Activated CD4-positive, alpha-beta T cell treated with anti-CD3 and anti-CD28 coated beads, Interleukin-2, amount 50 U/mL, for 24 hours (primary cell): ENCODE measurements at places on chromosomes 1 and 21.

DNA sequence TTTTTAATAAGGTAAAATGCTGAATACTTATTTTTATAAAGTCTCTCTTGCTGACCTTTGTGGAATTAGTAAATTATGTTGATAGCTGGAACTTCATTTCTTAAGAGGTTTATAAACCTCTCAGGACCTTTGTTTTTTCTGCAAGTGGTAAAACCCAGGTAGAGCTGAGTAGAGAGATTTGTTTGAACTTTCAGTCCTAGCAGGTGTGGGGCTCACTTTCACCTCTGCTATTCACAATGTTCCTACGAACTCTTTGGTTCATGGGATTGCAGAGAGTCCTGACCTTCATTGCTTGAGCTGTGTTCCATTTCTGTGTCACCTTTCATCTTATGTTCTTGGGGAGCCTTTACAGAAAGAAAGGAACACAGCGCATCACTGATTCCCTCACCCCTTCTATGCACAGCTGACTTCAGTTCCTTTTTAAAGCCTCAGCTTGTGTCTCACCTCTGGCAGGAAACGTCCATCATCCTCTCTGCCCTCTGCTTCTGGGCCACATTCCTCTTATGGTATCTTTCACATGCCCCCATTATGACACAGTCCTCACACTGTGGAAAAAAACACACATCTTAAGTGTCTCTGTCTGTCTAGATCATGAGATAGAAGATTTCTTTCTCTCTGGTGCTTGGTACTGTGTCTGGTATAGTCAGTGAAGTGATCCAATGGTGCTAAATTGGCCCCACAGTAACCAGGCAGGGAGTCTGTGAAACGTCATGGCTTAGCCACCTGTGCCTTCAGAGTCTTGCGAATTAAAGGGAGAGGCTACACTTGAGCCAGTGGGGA lies 262.5 kb upstream of the B3GALT2 start:
- no peak for DNase-seq

- DNase-seq = no peak
Observed at GRCh38 chr21:14686466-14687267, 140.6 kb upstream of the SAMSN1 start.

GRCh38 chr1:118773656-118774055 lies 214.5 kb downstream of the TBX15 start:
- no peak for DNase-seq

DNA sequence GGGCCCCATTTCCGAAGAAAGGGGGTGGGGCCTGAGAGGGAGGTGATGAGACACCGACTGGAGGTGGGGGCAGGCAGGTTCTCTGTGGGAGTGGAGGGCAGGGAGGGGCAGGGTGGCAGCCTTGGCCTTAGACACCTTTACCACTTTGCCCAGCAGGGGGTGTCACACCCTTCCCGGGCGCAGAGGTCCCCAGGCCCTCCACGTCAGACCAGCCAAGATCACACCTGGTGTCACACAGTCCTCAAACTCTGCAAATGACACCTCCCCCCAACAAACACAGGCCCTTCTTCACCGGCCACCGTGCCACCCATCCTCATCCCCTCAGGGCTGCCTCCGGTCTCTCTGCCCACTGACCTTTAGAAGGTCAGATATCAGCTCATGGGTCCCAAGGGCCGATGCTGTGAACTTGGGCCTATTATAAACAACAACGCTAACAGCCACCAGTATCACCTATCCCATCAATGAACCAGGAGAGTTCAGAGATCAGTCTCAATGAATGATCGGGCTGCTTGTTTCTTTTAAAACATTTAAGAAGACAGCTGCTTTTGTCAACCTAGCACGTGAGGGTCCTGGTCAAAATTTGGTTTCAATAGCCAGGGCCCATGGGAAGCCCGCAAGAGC lies 103.9 kb downstream of the CASZ1 start:
- peak; percentile 47 for DNase-seq

GRCh38 chr1:59195151-59195550 lies 101.7 kb upstream of the FGGY start:
- no peak for DNase-seq

GRCh38 chr1:18309552-18310155 lies 171.1 kb upstream of the KLHDC7A start:
- no peak for DNase-seq

DNA sequence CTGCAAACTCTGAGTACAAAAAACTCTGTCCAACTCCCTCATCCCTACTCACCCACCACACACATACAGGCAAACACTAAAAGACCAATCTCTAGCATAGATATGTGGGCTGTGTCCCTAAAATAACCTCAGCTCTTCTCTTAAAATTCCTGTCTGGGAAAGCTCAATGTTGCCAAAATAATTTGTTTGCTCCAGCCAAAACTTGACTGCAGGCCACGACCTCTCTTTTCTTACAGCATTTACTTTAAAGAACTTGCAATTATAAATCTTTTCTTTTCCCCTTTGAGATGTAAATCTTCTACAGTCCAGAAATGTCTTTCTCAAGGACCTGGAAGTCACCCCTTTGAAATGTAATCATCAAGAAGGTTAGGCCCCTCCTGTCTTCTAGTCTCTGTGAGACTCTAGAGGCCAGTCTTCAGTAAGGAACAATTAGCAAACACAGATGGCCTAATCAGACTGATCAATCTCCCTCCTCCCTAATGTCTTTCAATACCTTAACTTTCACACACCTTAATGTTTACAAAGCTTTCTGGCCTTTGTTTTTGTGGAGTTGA lies 483.6 kb upstream of the RGS18 start:
- DNase-seq = no peak

- no peak for DNase-seq
Observed at GRCh38 chr1:74436078-74436477, 76.3 kb downstream of the LRRC53 start.

DNA sequence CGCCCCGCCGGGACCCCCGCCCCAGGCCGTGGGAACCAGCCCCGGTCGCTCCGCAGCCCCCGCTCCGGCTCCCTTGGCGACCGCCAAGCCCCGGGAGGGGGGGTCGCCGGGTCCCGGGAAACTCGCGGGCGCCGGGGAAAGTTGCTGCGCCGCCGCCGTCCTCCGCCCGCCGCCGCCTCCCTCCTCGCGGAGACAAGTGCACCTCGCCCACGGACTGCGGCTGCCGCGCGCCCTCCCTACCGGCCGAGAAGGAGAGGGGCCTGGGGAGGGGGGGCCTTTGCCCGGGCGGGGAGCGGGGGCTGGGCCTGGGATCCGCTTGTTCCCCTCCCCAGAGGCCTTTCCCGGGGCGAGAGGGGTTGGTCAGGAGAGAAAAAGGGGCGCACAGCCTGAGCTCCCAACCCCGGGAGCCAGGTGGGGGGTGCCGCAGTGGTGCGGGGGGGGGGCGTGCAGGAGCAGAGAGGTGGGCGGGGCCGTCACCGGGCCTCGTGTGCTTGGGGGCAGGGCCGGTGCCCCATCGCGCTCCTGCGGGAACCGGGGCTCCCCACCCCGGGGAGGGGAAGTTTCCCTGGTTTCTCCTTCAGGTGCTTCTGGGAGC lies 592 bp downstream of the AGRN start:
- DNase-seq = no peak

GRCh38 chr1:227399152-227399730 lies 80.9 kb upstream of the CDC42BPA start:
- DNase-seq = no peak

DNA sequence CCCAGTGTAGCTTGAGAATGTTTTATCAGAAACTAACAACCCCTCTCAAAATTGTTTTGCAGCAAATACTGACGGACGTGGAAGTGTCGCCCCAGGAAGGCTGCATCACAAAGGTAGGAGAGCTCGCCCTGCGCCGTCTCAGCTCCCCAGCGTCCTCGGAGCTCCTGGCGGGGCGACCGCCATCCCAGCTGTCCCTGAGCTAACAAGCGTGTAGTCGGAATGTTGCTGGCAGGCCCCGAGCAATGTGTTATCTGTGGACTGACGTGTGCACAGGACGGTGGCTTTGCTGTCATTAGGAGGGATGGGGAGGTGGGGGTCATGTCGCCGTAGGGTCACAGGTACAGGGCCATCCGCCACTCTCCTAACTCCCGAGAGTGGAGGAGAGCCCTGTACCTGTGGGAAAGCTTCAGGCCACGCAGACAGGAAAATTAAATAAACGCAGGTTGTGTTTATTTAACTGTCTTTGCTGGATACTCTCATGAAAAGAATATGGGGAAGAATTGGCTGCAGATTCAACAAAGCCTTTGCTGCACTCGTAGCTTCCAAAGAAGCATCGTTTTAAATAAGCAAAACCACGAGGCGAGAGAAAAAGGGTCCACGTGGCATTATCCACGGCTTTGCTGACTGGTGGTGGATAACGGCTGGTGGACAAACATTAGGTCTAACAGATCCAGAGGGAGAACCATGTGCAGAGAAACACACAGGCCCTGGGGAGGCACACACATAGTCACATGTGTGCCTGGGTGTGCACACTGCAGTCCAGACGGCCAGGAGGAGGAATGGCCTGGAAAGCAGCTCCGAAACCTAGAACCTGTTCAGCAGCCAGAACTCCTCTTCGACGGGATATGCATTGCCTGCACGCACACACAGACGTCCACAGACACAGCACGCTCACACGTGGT lies 175.3 kb downstream of the PRDM16 start:
- no peak for DNase-seq

DNA sequence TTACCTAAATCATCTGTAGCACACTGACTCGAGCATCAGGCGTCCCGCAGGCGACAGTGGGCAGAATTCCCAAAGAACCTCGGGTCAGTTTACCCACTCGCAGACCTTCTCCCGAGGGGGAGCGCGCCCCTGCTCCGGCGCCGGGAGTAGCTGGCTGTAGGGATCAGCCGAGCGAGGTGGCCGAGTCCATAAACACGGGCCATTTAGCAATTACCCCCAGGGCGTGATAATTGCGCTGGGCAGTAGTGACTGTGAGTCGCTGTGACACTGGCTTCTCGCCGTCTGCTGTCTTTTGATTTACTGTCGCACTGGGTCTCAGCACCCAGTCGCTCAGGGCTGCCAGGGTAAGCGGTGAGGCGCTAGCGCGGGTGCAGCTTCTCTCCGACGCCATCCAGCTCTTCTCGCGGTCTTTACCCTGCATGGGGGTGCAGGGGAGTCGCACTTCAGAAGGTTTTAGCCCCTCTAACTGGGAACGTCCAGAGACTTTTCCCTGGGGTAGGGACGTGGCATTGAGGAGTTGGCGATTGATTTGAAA lies 16.2 kb downstream of the HLX start:
- DNase-seq = no peak

DNA sequence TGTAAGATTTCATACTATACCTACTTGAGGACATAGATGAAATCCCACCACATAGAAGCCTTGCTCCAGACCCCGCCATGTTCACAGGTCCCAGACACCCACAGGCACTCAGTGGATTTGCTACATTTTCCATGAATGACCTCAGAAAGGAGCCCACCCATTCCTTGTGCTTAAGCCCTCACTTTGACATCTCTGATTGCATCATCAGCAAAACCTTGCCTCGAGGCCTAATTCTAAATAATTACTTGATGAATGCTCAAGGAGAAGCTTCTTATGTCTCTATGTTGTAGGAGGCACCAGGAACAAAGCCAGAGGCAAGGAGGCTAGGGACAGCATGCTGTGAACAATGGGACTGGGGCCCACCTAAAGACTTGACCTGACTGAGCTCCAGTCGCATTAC lies 12.1 kb downstream of the OVGP1 start:
- DNase-seq = no peak

DNA sequence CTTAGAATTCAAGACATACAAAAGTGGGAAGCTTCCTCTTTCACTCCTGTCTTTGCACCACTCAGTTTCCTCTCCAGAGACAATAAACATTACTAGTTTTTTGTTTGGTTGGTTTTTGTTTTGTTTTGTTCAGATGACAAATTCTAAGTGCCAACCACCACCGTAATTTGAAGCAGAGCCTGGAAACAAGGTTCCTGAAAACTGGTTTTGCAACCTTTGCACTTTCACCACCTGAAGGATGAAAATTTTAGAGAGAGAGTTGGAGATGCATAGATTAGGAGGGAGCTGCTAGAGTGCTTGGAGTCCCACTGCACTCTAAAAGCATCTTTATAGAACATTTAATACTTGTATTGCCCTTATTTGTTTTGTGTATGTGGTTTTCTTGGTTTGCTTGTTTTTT lies 20.2 kb upstream of the MGST3 start:
- DNase-seq = no peak

DNA sequence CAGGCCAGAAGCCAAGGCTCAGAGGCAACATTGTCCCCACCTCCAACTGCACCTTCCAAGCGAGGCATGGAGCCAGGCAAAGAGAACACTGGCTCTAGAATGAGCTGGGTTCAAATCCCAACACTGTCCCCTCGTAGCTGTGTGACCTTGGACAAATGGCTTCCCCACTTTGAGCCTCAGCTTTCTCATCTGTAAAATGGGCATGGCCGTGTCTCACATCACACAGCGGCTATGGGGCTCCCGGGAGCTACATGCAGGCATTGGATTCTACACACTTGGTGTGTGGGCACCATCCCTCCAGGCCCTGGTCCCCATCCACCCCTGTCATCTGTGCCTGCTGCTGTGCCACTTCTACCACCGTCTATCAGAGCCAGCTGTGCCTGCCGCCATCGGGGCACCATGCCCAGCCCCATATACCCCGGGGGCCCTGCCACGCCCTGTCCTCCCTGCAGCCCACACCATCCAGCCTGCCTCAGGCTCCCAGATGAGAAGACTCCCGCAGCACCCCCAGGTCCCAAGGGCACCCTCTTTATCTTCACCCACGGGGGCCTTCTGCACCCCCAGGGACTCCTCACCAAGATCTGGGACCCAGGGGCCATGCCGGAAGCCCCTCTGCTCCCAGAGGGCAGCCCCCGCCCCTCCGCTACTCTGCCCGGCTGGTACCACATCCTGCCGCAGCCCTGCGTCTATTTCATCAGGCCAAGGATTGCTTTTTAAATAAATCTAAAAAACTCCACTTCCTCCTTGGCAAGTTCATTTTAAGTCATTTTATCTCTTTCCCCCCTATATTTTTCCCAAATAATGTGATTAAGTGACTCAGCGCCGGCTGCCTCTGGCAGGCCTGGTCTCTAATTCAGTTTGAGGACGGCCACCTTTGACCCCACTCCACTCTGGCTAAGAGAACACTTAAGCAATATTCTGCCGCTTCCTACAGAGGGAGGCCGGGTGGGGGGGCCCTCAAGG lies 107.8 kb upstream of the TARDBP start:
- no peak for DNase-seq

GRCh38 chr1:207049974-207050391 lies 1.0 kb downstream of the YOD1 start:
- DNase-seq = no peak
